Mesendoderm (in vitro differentiated cells): ENCODE measurements at places on chromosomes 1 and 21.
A peak's percentile ranks its signal among the peaks of the same experiment; 100 is the strongest.

DNA sequence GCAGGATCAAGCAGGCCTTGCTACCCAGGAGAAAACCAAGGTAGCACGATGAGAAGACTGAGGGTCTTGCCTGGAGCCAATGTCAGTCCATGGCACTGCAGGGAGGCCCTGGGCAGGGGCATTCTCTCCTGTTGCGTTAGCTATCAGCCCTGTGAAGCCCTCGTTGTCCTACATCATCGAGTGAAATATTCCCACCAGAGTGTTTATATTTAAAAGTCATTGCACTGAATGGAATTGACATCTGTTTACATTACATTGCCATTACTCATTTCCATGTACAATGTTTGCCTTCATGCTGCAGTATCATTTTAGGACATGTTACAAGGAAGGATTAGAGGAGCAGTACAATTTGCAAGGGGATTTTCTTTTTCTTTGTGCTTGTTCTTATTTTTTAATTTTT lies 243.9 kb downstream of the KAZN start:
- no peak for DNase-seq

DNA sequence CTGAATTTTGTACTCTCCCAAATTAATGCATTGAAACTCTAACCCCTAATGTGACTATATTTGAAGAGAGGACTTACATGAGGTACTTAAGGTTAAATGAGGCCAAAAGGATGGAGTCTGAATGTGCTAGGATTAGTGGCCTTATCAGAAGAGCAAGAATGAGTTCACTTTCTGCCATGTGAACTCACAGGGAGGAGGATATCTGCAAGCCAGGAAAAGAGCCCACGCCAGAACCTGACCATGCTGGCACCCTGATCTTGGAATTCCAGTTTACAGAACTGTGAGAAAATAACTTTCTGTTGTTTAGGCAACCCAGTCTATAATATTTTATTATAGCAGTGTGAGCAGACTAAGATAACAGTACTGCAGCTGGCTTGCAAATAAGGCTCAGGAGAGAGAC lies 12.2 kb upstream of the FASLG start:
- no peak for DNase-seq

- DNase-seq = no peak
Observed at GRCh38 chr1:23804183-23804835, 3.8 kb upstream of the GALE start.

- DNase-seq = peak; percentile 35
Observed at GRCh38 chr1:29501227-29501976, 265.1 kb downstream of the PTPRU start.

- no peak for DNase-seq
Observed at GRCh38 chr1:234955107-234955731, 173.4 kb downstream of the TOMM20 start.

- DNase-seq = peak; percentile 7
Observed at GRCh38 chr1:55904541-55904940, 674.8 kb downstream of the PLPP3 start.

- peak; percentile 81 for DNase-seq
Observed at GRCh38 chr1:161071886-161072371, 2.2 kb upstream of the ARHGAP30 start.

- no peak for DNase-seq
Observed at GRCh38 chr1:221725735-221726672, 15.9 kb downstream of the DUSP10 start.

- peak; percentile 95 for DNase-seq
Observed at GRCh38 chr1:94884106-94884505, 42.8 kb downstream of the CNN3 start.

- no peak for DNase-seq
Observed at GRCh38 chr1:96488777-96489176, 232.8 kb upstream of the PTBP2 start.

GRCh38 chr1:28740118-28740517 lies 3.4 kb downstream of the YTHDF2 start:
- no peak for DNase-seq

DNA sequence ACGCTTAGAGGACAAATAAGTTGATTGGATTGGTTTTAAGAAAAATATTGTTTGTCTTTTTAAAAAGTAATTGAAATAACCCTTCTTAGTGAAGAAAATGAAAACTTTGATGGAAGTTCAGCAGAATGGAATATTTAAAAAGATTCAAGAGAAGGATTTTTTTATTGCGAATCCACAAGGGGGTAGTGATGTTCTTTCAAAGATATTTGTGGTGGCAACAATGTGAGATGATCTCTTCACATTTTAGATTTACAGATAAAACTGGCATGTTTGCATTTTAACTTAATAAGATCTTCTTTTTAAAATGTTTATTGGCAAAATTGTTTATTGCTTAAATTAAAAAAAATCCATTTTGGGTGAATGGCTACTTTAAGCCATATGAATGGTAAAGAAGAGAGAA lies 8.9 kb downstream of the CAMTA1 start:
- peak; percentile 63 for DNase-seq

DNA sequence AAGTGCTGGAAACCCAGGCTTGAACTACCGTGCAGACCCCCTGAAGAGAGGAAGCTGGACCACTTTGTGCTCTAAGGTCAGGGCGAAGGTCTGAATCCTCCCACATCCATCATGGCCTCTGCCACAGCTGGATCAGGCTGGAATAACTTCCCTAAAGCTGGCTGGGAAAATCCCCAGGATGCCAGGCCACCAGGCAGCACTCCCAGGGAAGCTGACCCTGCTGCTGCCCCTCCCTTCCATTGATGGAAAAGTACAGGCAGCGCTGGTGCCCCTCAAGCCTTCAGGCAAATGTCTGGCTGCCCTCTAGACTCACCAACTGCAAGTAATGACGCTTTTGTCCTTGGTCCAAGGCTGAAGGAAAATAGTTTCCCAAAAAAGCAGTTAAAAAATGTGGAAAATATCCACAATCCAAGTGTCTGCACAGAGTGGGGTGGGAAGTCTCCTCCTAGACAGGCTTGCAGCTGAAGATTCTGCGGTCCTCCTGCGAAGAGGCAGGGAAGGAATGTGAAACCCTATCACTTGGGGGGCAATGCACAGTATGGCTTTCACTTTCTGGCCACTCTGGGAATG lies 39.9 kb upstream of the TSPAN2 start:
- no peak for DNase-seq

DNA sequence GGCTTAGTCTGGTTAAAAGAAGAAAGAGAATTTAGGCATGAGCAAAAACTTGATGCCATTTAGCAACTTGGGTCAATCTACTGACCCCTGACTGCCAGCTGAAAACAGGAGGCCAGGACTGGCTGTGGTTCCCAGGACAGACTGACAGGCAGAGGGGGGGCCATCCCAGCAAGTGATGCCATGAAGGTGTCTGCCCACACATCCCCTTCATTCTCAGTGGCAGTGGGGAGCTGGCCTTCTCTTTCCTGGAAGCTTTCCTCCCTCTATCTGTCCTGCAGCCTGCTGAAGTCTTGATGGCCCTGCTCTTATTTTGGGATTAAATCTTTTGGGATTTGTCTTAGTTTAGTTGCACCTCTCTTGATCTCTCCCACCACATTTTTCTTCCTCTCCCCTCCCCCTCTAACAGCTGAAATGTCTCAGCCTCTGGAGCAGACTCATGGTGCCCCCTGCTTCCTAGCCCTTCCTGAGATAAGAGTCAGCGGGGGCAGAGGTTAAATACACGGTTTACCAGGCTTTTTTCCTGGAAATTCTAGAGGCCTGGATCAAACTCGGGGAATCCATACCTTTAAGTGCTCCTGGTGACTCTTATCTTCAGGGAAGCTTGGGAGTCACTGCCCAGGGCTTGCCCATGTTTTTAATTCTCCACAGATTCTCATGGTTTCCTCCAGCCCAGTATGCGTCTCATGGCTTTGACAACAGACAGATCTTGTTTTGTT lies 99.5 kb upstream of the TSPAN2 start:
- peak; percentile 61 for DNase-seq

DNA sequence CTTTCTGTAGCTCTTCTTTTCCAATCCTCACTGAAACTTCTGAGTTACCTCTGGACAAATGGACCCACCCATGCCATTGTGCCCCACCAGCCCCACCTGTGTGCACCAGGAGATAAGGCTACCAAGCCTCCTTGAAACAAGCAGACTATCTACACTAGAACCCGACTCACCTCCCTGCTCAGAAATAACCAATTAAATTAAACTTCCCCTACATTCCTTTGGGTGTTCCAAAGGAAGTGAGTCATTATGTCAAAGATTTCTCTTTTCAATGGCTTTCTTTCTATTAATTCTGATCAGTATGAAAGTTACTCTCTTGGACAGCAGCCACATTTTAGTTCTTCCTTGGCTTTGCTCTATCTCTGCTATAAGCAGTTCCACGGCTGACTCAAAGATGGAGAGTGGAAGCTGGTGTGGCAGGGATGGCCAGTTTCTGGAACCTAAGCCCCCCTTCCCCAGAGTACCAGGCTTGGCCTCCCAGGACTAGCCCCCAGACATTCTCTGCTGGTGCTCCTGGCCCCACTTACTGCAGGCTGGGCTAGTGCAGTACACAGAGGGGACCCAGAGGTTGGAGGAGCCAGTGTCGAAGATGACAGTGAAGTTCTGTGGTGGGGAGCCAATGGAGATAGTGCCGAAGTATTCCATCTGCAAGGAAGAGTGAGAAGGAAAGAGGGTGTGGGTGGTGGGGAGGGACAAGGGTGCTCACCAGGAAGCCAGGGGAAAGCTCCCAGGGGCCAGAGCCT lies 1.9 kb downstream of the CTSE start:
- no peak for DNase-seq

DNA sequence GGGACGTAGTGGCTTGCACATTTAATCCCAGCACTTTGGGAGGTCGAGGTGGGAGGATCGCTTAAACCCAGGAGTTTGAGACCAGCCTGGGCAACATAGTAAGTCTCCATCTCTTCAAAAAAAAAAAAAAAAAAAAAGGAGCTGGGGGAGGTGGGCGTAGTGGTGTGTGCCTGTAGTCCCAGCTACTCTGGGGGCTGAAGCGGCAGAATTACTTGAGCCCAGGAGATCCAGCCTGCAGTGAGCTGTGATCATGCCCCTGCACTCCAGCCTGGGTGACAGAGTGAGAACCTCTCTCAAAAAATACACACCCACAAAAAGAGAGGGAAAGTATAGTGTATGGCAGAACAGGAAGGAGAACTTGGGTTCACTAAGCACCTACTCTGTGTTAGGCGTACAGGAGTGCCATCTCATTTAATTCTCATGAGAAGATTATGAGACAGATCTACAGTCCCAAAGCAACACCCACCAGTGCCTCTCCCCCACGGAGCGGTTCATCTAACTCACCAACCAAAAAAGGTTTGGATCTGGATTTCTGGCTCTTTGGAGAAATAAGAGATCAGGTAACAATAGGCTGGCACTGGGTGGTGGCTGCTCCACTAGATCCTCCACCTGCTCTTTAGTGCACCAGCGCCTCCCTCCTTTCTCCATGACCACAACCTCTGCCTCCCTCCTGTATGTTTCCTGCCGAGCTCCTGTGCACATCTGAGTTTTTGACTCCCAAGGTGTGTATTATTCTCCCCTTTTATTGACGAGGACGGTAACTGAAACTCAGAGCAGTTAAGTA lies 1.4 kb upstream of the TRAF5 start:
- DNase-seq = no peak

DNA sequence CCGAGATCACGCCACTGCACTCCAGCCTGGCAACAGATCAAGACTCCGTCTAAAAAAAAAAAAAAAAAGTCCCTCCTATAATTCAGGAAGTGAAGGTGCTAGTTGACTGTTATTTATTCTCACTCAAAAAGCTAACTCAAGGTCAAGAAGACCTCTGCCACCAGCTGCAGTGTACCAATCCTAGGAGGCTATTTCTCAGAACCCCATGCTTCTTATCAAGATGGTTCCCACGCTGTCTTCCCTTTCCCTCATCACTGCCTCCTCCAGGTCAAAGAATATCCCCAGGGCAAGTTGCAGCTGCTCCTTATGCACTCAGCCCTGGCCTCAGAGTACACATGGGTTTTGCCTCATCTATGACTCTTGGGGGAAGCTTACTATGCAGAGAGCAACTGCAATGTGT lies 53.6 kb downstream of the RERE start:
- DNase-seq = peak; percentile 83

DNA sequence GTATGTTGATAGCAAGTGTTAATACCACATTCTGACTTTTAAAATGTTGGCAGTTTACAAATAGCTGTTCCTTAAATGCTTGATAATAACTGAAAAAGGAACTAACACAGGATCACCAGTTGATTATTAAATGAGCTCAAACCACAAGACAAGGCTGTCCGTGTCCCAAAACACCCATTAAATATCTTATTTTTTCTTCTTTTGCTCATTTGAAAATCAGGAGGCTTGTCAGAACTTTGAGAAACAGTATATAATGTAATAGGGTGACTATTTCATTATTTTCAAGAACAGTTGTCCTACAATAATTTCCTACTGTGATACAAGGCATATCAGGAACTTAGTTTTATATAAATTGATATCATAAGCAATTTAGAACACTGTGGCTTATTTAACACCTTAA lies 2.7 kb downstream of the CDKN2C start:
- DNase-seq = no peak

DNA sequence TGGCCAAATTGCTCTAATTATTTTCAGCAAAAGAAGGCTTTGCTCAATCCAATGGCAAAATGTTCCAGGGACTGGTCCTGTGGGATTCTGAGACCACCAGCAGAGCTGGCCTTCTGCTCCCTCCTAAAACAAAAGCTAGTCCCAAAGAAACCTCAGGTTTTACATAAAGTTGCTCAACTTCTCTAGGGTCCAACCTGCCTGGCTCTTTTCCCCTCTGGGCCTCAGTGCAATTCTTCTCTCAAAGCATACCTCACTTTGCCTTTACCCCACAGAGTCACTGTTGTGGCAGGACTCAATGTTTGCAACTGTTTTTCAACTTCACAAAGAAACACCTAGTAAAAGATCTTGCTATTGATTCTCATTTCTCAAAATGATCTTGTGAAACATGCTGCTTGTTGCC lies 39.8 kb downstream of the TBX15 start:
- no peak for DNase-seq
